ENCODE measurements at places on chromosomes 1 and 21. TPM values are rescaled to one million over a fixed set of nuclear protein-coding genes. Genes with fewer than 3 reads are reported as not detected.

The PYGO2 gene
- total RNA-seq = 4.9 TPM

The NECAP2 gene
- total RNA-seq = 148 TPM

The DVL1 gene
- total RNA-seq = 41.9 TPM

The F13B gene
- total RNA-seq = not detected

The OPTC gene
- not detected for total RNA-seq

The CHRNB2 gene
- not detected for total RNA-seq

The TNFRSF8 gene
- total RNA-seq = 0.09 TPM

The HTR6 gene
- not detected for total RNA-seq

The CNR2 gene
- not detected for total RNA-seq

The EPHA10 gene
- total RNA-seq = not detected

The F3 gene
- 1.3 TPM for total RNA-seq

The CSF1 gene
- 10.3 TPM for total RNA-seq

The CNTN2 gene
- total RNA-seq = not detected

The LDLRAD1 gene
- not detected for total RNA-seq

The PALMD gene
- total RNA-seq = 82.1 TPM

The ILDR2 gene
- total RNA-seq = not detected

The SYCP1 gene
- total RNA-seq = not detected

The KIAA0040 gene
- 17.3 TPM for total RNA-seq

The ELF3 gene
- total RNA-seq = 0.09 TPM

The PDZK1IP1 gene
- not detected for total RNA-seq

The USH2A gene
- total RNA-seq = not detected

The GRIK1 gene
- not detected for total RNA-seq

The C1orf226 gene
- total RNA-seq = 0.85 TPM
